Prostate gland (tissue), 2 donors: ENCODE measurements at places on chromosomes 11 and 22. TPM values are rescaled to one million over a fixed set of nuclear protein-coding genes. Genes with fewer than 3 reads are reported as not detected.

Gene OR4C5
- not detected for total RNA-seq

Gene PSMA1
- 68.7 TPM for total RNA-seq

Gene SORL1
- total RNA-seq = 77.4 TPM

Gene ZBTB16
- total RNA-seq = 230 TPM

Gene PHLDA2
- 12.4 TPM for total RNA-seq
